ENCODE measurements at places on chromosomes 11 and 22.

DNA sequence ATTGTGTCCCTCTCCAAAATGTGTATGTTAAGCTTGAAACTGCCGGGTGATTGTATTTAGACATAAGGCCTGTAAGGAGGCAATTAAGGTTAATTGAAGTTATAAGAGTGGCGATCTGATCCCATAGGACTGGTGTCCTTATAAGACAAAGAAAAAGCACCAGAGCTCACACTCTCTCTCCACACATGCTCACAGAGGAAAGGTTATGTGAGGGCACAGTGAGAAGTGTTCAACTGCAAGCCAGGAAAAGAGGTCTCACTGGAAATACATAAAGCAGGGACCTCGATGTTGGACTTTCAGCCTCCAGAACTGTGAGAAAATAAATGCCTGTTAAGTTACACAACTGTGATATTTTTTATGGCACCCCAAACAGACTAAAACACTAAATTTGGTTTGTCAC, 1233.8 kb upstream of the CNTN5 start:
- DNase-seq, result no peak

- DNase-seq, result no peak
These were observed 17.4 kb downstream of the TP53AIP1 start for GRCh38 chr11:128925250-128925600.

GRCh38 chr11:117953024-117953671, 23.9 kb upstream of the TMPRSS13 start:
- peak; percentile 80 for DNase-seq

DNA sequence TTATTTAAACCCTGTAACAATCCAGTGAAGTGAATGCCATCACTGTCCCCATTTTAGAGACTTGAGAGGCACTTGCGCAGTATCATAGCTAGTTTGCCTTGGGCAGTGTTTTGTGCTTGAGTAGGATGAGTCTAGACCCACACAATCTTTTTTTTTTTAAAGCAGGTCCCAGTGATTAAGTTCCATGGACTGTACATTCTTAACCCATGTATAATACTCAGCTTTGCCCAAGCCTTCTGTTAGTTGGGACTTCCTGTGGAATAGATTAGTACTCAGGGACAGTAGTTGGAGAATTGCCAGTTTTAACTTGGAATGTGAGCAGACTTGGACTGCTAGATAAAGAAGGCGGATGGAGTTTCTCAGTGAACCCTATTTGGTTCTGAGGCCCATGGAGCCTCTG, 108.6 kb upstream of the RASSF10 start:
- DNase-seq, result no peak

GRCh38 chr22:29716814-29717545, 2.8 kb upstream of the CABP7 start:
- peak; percentile 84 for DNase-seq

DNA sequence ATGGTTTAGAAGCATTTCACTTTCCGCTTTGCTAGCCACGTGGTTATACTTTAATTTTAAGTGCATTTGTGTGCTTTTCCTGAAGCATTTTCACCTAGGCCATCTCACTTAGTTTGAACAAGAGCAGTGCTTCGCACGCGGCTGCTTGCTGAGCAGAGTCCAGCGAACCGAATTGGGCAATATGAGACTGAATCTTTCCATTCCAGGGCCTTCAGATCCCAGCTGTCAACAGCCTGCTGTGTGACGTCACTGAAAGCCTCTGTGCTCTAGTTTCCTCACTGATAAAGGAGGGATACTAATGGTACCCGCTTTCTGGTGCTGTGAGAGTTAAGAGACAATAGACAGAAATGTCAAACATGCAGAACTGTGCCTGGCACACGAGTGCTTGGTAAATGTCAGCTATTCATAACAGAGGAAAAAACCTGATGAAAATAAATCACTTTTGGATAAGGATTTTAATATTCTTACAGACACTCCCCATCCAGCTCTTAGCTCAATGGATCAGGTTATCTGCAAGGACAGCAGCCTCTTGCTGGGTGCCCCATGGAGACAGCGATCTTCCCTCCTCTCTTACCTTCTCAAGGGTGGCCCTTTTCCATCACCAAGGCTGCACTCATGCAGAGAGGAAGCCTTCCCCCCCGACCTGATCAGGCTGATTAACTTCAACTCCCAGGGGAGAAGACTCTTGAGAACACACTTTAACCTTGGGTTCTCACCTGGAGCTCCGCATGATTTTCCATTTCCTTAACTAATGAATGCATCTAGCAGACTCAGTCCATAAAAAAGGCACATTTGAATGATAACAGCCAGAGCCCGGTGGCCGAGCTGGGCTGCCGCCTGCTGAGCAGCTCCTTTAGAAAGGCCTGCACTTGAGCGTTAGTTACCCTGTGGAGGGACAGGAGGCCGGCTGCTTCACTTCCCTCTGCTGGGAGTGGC, 3.5 kb upstream of the GLB1L3 start:
- no peak for DNase-seq

GRCh38 chr11:36825251-36825650, 227.2 kb upstream of the RAG2 start:
- no peak for DNase-seq

DNA sequence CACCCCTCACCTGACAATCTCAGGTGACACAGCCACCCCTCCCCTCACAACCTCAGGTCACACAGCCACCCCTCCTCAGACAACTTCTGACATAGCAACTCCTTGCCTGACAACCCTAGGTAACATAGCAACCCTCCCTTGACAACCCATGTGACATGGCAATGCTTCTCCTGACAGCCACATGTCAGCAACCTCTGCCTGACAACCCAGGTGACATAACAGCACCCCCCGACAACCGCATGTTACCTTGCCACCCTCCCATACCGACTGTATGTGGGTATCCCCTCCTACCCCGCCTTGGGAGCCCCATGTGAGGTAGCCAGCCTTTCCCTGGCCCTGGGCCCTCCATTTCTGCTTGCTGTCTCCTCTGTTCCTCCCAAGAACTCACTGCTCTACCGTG, 77.7 kb upstream of the B3GAT1 start:
- no peak for DNase-seq

DNA sequence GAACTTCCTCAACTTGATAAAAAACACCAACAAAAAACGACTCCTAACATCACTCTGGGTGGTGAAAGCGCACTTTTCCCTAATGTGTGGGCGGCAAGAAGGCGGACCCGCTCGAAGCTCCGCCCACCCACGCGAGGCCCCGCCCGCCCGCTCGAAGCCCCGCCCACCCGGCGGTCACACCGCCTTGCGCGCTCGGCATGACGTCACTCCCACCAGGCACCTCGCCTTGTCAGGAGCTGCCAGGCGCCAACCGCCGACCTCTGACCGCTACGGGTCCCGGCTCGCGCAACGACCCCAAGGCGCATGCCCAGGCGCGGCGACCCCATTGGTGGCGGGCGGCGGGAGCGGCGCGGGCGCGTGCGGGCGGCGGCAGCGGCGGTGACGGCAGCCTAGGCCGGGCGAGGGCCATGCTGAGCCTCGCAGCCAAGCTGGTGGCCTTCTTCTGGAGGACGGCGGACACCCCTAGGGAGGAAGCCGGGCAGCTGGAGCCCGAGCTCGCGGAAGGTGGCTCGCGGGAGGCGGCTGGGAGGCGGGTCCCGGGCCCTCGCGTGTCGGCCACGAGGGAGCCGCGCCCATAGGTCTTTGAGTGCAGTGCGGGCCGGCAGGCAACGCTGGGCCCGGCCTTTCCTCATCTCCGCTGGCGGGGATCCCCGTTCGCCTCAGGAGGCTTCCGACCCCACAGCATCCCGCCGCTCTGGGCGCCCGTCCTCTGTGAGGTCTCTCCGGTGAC, at the start of gene MOV10L1:
MOV10L1 (plus strand) TSS at position 325 of the 730 bp plus-strand sequence; CDS start at position 408, 83 bp downstream.
- DNase-seq, result no peak

DNA sequence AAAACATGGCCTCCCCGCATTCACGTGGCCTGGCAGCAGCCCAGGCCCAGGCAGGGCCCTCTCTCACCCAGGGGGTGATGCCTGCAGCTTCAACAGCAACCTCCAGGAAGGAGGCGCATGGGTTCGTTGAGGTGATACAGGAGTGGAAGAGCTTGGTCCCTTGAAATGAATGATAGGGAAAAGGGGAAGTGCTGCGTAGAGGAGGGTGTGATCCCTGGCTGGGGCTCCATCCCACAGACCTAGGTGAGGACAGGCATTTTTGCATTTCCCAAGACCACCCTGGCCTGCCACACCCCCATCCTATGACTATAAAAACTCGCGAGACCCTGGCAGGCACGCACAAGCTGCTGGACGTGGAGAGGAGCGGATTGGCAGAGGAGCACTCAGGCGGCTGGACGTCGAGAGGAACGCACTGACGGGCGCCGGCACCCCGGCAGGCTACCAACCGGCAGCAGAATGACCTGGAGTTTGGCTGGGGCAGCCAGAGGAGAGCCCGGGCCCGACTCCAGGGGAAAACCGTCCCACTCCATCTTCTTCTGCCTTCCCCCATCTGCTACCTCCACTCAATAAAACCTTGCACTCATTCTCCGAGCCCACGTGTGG, 32.6 kb downstream of the RTN4R start:
- DNase-seq, result no peak

DNA sequence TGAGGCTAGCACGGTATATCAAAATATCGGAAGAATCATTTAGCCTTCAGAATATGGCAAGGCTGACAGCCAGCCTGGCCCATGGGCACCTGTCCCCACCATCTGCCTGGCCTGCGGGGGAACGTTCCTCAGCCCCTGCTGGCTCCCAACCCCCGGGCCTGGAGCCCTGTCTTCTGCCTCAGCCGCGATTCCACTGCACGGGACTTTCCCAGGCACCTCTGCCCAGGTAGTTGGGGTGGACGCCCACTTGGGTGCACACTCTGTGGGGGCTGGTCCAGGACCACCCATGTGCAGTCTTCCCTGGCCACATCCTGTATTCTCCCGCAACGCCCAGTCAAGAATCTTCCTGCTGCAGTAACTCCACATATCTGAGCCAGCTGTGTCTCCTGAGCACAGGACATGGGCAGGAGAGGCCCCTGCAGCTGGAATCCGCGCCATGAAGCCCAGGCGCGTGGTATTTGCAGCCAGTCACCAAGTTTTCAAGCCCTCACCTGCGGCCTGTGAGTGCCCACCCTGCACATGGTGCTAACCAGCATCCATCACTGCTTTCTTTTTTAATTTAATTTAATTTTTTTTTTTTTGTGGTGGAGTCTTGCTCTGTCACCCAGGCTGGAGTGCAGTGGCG, 77.9 kb downstream of the KCNQ1 start:
- no peak for DNase-seq

DNA sequence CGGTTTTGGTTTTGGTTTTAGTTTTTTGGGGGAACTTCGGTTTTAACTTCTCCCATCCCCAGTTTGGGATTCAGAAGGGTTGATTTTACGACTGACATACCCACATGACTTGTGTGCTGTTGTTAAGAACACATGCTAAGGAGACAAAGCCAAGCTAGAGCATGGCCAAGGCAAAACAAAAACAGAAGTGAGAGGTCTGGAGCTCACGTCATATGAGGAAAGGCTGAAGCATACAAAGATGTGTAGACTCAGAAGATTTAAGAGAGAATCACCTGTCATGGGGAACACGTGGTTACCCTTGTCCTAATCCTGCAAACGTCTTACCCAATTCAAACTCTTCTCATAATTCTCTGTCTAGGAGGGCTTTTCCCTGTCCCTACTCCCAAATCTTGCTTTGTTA, 465.0 kb downstream of the FAM181B start:
- no peak for DNase-seq

DNA sequence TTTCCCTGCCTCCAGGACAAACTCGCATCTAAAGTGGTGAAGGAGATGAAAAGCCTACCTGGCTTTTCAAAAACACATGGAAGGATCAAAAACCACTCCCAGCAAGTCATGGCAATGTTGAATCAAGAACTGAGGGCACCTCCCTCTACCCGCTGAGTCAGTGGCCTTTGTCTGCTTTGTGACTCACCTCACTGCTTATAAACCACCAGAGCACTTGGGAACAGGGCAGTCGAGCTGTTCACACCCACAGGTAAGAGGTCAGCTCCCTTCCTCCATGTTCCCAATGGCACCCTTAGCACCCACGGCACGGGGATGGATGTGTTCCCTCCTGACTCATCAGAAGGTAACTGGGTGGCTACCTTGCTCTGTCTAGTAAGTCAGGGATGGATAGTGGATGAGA, 21.7 kb downstream of the TENM4 start:
- DNase-seq, result no peak

- DNase-seq, result no peak
These were observed 6.6 kb downstream of the SNX19 start for GRCh38 chr11:130909650-130910049.

GRCh38 chr11:107018219-107018901, at the start of gene GUCY1A2:
Gene GUCY1A2, minus strand, starts transcription at chr11:107018476. Its CDS starts 421 bp downstream, at chr11:107018055.
- DNase-seq, result no peak

- peak; percentile 85 for DNase-seq
These were observed 16.0 kb downstream of the PIM3 start for GRCh38 chr22:49976439-49977175.

- no peak for DNase-seq
These were observed 520.0 kb upstream of the LUZP2 start for GRCh38 chr11:23976841-23977271.

All from activated CD4-positive, alpha-beta T cell treated with anti-CD3 and anti-CD28 coated beads, Interleukin-2, amount 10 ng/mL, durations not matched to agents 24 days and 14 days (primary cell).